NCI-H774 (cell line): ENCODE measurements at places on chromosomes 3 and 15.

DNA sequence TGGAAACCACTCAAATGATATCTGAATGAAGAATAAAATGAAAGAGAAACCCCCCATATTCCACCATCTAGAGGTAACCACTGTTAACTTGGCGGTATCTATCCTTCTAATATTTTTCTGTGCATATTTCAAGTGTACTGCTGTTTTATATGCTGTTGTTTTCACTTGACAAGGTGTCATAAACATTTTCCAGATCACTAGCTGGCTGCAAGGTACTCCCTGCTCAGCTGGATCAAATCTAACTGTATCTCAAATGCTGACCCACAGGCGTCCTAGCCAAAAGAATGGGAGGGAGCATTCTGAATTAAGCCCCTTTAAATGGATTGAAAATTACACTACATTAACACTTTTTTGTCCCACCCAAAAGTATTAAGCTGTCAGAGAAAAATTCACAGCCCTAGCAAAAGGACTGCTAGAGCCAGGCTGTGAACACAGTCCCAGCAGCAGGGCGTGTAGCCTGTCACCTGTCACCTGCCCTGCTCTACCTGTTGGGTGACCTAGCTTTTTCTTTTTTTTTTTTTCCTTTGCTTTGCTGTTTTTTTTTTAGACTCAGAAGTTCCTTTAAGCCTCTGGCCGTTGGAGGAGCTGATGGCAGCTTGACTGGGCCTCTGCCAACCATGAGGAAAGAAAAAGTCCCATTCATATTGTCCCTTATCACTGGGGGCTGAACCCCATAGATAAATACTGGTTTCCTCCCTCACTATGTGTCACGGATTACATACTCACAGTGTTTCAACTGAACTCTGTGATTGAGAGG is 93.7 kb upstream of the TSC22D2 start:
- peak; percentile 23 for DNase-seq

- no peak for DNase-seq
Observed at GRCh38 chr3:147411238-147411814, 2.2 kb downstream of the ZIC1 start.

DNA sequence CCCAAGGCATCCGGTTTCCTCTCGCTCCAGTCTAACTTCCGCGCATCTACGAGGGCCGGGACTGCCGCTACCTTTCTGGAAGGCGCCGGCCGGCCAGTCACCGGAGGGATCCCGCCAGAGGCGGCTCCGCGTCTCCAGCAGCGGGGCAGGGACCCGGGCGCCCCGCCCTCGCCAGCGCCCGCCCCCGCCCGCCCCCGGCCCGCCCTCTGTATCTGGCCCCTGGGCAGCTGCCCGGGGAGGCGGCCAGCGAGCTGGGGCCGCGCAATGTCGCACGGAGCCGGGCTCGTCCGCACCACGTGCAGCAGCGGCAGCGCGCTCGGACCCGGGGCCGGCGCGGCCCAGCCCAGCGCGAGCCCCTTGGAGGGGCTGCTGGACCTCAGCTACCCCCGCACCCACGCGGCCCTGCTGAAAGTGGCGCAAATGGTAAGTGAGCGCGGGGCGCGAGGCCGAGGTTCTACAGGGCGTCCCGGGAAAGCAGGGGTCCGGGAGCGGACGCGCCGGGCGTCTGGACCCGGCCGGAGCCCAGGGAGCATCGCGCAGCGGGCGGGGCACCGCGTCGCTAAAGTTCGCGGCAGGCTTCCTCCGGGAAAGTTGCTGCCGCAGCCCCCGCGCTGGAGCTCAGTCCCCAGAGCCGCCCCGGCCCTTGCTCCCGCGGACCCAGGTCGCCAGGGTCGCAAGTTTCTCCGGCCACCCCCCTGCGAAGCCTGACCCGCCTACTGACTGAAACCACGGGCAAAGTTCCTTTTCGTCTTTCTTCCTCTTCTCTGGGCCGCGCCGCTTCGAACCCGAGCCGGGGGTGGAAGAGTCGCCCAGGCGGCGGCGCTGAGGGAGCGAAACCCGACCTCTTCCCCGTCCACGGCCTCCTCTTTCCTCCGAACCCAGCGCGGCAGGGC is at the start of gene CMTM7:
Gene CMTM7 (plus strand): TSS at position 211 of the 893 bp plus-strand sequence. CDS start 54 bp downstream, at position 265.
- DNase-seq: no peak

DNA sequence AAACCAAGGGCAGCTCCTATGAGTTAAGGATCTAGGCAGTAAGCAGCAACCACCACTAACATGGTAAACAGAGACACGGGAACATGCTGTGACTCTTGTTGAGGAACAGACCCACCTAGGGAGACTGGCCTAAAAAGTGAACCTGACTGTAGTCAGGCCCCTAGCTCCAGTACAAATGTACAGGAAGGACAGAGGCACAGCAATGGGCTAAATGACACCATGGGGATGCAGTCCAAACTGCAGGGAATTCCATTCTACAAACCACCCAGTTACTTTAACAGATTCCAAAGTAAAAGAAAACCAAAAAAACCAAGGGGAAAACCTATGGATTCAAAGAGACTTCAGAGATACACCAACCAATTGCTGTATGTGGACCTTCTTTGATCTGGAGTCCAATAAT is 28.2 kb upstream of the CGNL1 start:
- no peak for DNase-seq

DNA sequence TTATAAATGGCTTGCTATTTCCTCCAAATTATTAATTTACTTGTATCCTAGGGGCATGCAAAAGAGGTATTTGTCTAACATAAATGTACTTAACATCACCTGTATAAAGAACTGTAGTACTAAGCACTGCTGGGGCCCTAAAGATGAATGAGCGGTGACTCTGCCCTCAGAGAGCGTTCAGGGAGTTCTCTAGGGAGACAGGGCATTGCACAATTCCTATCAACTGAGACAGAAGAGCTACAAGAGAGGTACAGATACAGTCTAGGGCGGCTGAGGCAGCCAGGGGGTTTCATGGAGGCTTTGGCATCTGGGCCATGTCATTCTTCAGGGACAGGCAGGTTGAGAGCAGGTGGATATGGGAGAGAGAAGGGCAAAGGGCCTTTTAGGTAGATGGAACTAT is 39.9 kb upstream of the PARL start:
- DNase-seq: no peak

DNA sequence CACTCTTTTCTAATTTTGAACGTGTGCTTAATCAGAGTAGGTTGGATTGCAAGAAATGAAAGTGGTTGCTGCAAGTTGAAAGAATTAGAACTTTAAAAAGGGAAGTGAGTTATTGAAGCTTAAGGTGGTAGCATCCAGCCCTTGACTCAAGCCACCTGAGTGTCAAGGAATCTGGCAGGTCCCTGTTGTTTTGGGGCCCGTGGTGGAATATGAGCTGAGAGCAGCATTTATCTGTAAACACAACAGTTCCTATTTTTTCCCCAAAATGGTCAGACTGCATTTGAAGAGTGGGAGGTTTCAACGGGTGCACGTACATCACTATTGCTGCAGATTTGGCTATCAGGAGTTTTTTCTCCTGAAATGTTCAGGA is 1.7 kb downstream of the ITPR1 start:
- no peak for DNase-seq

DNA sequence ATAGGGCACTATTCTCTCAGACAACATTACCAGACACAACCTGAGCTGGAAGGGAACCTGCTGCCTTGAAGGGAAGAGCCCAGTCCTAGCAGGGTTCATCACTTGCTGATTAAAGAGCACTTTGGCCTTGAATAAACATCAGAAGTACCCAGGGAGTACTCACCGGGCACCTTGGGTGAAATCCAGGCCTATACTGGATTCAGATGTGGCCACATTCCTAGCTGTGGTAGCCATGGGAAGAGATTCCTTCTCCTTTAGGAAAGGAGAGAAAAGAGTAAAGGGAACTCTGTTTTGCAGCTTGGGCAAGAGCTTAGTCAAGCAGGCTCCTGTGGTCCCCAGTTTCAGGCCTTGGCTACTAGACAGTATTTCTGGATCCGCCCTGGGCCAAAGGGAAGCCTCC is 195.0 kb downstream of the SPATA16 start:
- no peak for DNase-seq

GRCh38 chr3:66839508-66839907 is 158.6 kb upstream of the KBTBD8 start:
- no peak for DNase-seq

GRCh38 chr3:115436767-115437301 is 186.5 kb upstream of the GAP43 start:
- no peak for DNase-seq

GRCh38 chr3:188972310-188972709 is 199.5 kb upstream of the TPRG1 start:
- no peak for DNase-seq

DNA sequence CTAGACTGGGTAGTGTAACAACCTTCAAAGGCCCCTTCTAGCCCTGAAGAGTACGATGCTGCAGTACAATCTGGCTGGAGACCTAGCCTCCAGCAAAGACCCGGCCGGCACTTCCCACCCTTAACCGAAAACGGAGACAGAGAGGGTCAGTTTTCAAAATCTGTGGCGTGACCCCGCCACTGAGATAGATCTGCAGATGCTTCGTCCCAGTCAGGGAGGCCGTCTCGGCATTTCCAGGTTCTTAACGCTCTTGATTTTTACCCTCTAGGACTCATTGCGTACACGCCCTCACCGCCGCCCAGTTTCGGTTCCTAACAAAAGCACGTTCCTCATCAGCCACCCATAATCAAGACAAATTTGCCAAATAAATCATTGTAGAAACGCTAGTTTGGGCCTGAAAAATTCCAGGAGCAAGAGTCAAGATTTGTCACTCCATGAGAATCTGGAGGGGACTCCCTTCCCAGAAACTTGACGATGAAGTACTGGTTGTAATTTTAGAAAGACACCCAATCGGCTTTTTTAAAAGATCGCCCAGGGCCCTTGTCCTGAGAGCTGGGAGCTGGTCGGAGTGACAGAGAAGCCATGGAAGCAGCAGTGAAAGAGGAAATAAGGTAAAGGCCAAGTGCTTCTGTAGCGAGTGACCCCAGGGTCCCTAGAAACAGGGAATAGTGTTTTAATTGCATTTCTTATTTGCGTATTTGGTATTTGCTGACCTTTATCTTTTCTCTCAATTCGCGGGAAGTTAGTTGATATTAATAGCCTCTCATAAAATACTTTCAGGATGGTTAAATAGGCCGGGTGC is 868 bp upstream of the TMEM87A start:
- DNase-seq: peak; percentile 25

DNA sequence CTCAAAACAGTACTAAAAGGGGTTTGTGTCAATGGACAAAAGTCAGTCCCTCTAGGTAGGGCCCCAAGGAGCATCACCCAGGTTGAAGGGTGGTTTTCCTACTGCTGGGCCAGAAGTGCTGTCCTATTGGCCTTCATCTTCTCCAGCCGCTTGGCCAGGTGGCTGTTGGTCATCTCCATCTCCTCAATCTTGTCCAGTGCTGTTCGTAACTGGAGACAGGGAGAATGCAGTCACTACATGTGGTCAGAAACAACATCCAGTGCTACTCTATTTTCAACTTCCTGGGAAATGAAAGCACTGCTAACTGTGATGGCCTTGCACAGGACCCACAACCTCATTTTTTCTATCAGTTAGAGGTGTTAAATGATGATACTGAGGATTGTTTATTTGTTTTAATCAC is 60.4 kb downstream of the MLH1 start:
- no peak for DNase-seq

DNA sequence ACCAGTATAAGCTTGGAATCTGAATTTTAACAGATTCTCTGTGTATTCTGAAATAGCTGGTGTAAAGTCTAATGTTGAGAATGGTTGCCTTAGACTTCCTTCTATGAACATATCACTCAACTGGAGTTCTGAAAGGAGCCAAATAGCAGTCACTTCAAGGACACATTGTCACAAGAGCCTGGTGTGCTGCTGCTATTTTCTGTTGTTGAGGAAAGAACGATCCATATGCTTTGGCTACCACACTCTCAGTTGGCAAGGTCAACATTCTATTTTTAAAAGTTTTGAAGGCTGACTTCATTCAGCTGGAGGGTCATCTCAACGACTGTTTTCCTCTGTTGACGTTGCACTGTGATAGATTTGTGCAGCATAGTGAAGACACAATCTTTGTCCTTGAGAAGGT is 248.7 kb downstream of the TUSC7 start:
- DNase-seq: no peak

GRCh38 chr15:80780416-80781221 is 1.4 kb downstream of the CEMIP start:
- no peak for DNase-seq

DNA sequence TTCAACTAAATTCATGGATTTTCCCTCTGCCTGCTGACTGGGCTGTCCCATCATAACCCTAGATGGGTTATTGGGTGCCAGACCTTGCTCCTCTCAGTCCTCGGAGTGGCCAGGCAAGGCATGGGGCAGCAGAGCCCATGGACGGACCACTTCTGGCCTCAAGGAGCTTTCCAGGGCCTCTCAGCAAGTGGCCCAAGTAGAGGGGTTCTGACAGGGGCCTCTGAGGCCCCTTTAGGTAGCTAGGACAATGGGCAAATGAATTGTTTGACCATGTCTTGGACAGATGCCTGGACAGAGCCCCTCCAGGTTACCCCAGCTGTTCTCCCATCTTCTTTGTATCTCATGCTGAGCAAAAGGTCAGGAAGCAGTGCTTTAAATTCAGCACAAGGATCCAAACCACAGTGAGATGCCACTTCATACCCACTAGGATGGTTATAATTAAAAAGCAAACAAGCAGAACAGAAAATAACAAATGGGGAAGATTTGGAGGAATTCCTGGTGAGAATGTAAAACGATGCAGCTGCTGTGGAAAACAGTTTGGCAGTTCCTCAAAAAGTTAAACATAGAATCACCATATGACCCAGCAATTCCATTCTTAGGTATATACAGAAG is 61.6 kb downstream of the SPSB4 start:
- DNase-seq: no peak

DNA sequence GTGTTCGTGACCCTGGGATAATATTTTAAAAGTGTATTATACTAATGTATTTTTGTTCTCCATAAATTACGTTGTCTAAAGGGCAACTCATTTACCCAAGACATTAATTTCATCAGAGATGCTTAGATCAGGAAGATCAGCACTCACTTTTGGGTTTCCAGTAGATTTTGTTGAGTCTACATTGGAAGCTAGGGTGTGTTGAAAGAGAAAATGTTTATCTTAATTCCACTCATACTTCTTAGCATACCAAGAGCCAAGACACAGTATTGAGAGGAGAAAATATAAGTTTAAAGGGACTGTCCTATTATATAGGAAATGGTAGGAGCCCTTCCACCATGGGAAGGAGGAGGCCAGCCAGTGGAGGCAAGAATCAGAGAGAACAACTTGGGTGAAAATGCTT is 412.9 kb upstream of the RGMA start:
- DNase-seq: no peak

DNA sequence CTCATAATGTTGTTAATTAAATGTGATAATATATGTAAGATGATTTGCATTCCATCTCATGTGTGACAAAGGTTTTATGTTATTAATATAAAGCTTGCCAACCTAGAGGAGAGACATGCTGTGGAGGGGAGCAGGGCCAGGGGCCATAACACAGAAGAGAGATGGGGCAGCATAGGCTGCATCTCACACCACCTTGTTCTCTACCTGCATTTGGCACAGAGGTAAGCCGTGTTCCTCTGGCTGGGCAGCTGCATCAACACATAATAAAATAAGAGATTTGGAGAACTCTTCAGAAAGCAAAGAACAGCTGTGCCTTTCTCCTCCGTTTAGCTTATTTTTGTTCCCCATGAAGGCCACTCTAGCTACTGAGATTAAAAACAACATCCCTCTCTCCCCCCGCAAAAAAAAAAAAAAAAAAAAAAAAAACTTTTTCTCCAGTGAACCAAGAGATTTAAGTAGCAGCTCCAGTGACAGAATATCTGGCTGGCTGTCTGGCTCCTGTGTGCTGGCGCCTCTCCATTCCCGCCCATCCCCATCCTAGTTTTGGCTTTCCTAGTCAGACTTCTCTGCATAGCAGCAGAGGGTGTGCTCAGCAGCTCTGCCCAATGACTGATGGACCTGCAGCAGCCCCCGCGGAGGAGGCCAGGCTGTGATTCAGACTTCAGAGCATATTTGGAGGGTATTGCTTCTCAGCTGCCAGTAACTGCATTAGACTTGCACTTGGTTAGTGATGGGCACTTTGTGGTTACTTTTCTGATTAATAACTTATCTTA is 52.2 kb upstream of the STXBP5L start:
- no peak for DNase-seq
